Neural crest cell (in vitro differentiated cells): ENCODE measurements at places on chromosomes 1 and 21. TPM values are rescaled to one million over a fixed set of nuclear protein-coding genes. Genes with fewer than 3 reads are reported as not detected.

Gene SYTL1
- total RNA-seq: 0.72 and 1.4 TPM in 2 replicates

Gene GFI1
- total RNA-seq: 0.11 and 0.16 TPM in 2 replicates

Gene RPE65
- total RNA-seq: not detected in 2 replicates

Gene COL8A2
- 0.09 TPM in 2 replicates for total RNA-seq

Gene ADAM30
- total RNA-seq: not detected in 2 replicates

Gene GPR52
- 0.27 and 0.75 TPM in 2 replicates for total RNA-seq

DNA sequence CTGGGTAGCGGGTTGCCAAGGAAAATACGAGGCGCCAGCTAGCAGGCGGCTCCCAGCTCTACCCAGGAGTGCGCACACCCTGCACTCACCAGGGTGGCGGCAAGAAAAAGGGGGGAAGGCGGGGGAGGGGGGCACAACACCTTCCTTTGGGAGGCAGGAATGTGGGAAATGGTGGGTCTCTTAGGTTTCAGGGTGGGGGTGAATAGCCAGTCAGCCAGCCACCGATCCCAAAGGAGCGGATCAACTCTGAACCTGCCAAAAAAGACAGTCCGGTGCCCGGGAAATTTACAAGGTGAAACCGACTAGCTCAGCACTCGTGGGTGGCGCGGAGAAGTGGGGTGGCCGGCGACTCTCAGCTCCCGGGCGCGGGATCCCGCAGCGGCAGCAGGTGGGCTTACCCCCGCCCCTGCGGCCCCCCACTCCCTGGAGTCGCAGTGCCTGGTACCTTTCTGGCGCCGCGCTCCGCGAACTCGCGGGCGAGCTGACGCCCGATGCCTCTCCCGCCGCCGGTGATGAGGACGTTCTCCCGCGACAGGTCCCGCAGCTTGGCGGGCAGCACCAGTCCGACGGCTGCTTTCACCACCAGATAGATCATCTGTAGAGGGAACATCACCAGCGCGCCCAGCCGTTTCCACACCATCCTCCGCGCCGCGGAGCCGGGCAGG, 1.2 kb downstream of the DHRS3 start:
- DNase-seq: no peak

GRCh38 chr1:15410223-15410883, 665 bp downstream of the EFHD2 start:
- DNase-seq: no peak

DNA sequence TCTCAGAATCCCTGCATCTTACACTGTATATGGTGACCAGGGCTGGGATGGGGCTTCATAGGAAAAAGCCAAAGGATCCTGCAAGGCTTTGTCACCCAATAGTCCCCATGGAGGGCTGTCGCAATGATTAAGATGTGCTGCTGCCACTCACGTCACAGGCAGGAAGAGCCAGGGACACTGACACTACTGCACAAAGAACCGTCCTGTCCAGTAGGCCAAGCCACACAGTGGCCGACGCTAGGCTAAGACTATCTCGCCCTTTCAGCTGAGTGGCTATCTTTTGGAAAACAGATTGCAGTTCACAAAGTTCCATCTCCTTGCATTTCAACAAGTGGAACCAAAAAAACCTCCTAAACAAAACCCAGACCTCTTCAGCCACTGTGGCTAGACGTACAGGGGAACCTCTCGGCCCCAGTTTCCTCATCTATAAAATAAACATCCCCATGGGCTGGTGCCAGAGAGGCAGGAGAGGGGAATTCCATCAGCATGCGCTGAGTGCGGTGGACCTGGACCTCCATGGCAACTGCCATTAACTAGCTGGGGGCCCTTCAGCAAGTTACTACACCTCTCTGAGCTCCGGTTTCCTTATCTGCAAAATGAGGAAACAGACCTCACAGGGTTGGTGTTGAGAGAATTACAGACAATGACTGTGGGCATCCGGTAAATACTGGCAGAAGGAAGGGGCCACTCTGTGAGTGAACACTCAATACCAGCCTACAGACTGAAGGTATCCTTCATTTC, 8.7 kb downstream of the CAPZB start:
- no peak for DNase-seq

GRCh38 chr1:157774412-157774811, 2.5 kb downstream of the FCRL2 start:
- DNase-seq: no peak

DNA sequence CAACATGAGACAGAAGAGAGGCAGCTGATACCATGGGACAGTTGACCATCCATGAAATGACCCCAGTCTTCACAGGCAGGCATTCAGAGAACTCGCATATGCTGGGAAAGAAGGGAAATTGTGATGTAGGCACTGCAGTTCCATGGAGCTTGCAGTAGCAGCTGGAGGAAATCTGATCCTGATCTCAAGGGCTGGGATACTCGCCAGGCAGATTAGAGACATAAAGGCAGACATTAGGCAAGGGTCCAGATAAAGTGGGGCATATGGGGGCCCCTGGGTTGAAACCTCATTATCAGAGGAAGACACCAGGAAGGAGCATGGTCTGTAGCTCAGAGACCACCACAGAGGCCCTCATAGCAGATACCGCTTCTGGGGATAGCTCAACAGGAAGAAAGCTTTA, 48.7 kb upstream of the TNR start:
- DNase-seq: no peak

- peak; percentile 73 for DNase-seq
These were observed at the start of gene ARHGAP29 for GRCh38 chr1:94237291-94238226. TSS of gene ARHGAP29 (minus strand) at chr1:94237584. CDS start at chr1:94231611, 5,973 bp downstream.

DNA sequence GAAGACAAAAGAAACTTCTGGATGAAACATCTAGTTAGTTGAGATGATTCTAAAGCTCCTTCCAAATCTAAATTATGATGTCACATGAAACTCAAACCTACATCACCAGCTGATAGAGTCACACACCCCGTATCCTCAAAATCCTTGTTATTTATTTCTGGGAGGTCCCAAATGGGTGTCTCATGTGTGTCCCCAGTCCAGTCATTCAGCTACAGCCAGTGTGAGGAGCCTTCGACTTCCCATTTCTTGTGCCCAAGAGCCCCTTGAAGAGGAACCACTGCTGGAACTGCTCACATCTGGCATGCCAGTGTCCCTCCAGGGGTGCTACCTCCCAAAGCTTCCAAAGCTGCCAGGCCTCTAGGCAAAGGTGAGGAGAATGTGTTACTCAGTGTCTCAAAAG, 32.5 kb upstream of the KCNA3 start:
- DNase-seq: no peak

DNA sequence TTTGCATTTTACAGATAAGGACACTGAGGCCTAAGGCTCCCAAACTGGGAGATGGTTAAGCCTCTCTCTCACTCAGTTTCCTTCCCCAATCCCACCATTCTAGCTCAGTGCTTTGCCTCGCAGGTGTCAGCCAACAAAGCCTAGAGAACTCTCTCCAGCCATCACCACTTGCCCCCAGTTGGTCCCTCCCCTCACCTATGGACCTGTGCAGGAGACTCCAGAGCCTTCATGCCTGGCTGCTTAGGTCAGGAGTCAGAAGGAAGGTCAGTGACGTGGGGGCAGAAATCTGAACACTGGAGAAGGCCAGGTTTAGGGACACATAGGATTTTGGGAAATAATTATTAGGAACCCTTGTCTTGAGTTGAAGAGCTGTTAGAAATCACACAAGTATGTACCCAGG, 295.3 kb downstream of the PTPRU start:
- DNase-seq: no peak

- DNase-seq: no peak
These were observed 1.6 kb upstream of the HPCA start for GRCh38 chr1:32884726-32885125.

DNA sequence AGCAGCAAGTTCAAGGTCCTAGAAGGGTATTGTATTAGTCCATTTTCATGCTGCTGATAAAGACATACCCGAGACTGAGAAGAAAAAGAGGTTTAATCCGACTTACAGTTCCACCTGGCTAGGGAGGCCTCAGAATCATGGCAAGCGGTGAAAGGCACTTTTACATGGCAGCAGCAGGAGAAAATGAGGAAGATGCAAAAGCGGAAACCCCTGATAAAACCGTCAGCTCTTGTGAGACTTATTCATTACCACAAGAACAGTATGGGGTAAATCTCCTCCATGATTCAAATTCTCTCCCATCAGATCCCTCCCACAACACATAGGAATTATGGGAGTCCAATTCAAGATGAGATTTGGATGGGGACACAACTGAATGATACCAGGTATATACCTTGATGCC, 409.5 kb downstream of the NTNG1 start:
- DNase-seq: no peak
